ENCODE measurements at places on chromosomes 7 and 10.

DNA sequence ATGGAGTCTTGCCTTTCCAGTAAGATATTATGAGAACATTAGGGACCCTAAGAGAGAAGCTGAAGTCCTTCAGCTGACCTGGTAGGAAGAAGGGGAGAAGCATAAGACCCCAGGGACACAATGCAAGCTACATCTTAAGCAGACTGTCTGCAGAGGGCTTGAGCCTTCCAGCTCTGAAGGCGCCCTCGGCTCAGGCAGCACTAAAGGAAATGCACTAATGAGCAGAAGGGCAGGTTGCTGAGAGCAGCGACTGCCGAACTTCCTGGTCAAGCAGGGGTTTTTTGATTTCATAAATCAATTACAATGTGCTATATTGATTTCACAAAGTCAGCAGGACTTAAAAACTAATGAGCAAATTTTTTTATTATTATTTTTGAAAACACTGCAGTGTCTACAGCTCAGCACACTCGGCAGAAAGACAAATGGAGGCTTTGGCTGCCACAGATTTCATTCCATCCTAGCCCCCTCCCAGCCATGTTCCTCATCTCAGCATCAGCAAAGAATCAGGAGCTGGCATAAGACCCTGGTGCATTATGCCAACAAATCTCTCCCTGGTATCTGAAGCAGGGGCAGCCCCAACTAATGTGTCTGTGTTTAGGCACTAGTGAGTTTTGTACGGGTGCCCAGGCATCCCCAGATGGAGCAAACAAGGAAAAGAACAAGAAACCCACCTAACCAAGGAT lies 57.1 kb downstream of the LRRTM3 start:
- no peak for DNase-seq

GRCh38 chr7:116329686-116330503 lies 119.6 kb downstream of the TES start:
- no peak for DNase-seq

- DNase-seq = no peak
Measured at GRCh38 chr10:4488904-4489303, 337.1 kb upstream of the AKR1E2 start.

- DNase-seq = no peak
Measured at GRCh38 chr10:13650961-13651360, 64.2 kb downstream of the PRPF18 start.

DNA sequence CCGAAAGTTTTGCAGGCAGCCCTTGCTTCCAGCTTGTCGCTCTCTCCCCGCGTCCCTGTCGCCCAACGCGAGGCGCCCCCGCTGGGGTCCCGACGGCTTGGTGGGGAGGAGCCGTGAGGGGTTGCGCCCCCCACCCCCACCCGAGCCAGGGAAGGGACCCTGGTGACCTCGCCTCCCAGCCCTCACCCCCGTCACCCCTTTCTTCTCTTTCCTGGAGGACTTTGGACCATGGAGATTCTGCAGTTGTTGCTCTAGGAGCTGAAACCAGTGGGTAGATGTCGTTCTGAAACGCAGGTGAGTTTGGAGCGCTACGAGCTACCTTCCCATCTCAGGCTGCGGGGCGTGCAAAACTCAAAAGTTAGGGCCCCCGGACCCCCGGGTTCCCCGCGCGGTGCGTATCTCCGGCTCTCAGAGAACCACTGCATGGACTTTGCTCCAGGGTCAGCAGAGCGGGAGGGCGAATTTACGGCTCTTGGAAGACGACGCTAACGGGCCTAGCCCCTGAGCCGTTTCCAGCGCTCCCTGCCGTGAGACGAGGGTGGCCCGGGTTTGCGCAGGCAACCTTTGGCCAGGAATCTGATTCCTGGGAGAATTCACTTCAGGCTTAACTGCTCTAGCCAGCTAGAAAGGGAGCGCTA lies 684 bp upstream of the ATXN7L1 start:
- DNase-seq = peak; percentile 44

GRCh38 chr10:91513598-91514424 lies 103.7 kb downstream of the HECTD2 start:
- DNase-seq = no peak

- DNase-seq = no peak
Measured at GRCh38 chr10:62993121-62993520, 140.0 kb upstream of the NRBF2 start.

GRCh38 chr7:31126976-31127375 lies 74.9 kb downstream of the ADCYAP1R1 start:
- no peak for DNase-seq

DNA sequence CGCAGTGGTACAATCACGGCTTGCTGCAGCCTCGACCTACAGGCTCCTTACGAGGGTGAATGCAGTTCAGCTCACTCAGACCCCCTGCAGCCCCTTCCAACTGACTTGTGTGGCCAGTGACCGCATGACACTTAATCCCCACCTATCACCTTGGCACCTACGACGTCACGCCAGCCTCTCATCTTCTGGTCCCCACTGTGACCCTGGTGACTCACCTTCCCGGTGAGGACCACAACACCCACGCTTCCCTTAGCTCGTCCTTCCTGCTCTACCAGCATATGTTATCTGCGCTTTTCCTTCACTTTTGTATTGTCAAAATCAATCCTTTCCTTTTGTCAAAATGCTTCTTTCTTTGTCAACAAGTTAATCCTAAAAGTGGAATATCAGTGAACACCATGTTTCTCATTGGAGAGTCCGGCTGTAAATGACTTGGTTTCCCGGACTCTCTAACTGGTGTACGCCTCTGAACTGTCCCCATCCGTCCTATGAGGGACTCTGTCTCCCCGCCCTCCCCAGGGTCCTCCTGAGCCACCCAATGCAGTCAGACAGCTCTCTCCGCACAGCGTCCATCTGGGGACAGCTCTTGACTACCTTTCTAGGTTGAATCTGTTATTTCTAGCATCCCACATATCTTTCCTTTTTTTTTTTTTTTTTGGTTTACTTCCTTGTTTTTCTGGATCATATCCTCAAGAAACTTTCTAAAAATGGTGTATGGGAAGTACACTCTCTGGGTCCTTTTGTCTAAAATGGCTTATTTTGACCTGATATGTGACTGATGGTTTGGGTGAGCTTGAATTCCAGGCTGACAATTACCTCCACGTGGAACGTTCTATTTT lies 37.3 kb downstream of the CFAP46 start:
- no peak for DNase-seq

- peak; percentile 36 for DNase-seq
Measured at GRCh38 chr7:128030654-128031611, at the start of gene LRRC4. Gene LRRC4 (minus strand): TSS chr7:128031437. CDS start chr7:128030640, 797 bp downstream.

GRCh38 chr10:104268713-104269645 lies at the start of gene GSTO2:
Gene GSTO2 (plus strand): TSS chr10:104269184. CDS start chr10:104274916, 5,732 bp downstream.
- DNase-seq = peak; percentile 95

DNA sequence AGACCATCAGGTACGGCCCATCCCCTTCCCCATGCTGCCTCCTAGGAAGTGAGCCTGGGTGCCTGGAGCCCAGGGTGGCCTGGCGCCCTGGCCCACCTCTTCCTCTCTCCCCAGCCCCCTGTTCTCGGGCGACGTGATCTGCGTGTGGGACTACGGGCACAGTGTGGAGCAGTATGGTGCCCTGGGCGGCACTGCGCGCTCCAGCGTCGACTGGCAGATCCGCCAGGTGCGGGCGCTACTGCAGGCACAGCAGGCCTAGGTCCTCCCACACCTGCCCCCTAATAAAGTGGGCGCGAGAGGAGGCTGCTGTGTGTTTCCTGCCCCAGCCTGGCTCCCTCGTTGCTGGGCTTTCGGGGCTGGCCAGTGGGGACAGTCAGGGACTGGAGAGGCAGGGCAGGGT lies 17.0 kb downstream of the ASL start:
- DNase-seq = no peak

- DNase-seq = no peak
Measured at GRCh38 chr10:129993621-129994020, 29.5 kb upstream of the EBF3 start.

DNA sequence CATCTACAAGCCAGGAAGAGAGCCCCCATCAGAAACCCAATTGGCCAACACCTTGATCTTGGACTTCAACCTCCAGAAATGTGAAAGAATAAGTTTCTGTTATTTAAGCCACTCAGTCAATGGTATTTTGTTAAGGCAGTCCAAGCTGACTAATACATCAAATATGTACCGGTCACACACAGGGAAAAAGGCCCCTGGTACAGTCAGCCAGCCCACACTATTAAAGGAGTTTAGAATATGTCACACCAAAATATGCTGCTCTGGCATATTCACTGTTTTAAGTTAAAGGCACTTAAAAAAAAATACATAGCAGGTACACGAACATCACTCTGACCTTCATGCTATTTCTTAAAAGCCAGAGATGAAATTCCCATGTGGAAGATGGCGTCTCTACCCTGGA lies 15.2 kb upstream of the CDCA7L start:
- no peak for DNase-seq

DNA sequence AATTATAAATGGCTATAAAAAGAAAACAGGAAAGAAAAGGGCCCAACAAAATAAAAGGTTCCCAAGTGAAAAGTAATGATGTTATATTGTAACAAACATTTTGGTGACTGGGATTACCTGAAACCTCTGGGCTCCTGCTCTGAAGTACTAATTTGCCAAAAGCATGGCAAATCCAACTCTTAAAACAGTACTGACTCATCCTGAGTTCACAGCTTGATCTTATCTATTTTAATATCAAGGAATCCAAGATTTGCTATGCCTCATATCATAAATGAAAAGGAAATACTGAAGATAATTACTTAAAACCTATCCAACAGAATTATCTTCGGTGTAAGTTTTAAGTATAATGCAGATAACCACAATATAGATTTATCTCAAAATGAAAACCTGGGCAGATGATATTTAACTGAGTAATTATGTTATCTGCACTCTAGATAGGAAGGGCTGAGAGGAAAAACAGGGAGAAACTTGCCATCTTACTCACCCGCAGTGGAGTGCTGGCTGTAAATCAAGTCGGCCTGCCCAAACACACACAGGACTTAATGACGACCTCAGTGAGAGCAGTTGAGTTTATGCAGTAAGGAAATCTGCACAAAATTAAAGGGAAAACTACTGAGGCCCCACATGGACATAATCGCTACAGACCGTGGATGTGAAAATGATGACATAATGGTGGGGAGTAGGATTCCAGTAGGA lies 48.4 kb downstream of the MPP7 start:
- no peak for DNase-seq

GRCh38 chr10:129545261-129545660 lies 78.2 kb downstream of the MGMT start:
- no peak for DNase-seq

- no peak for DNase-seq
Measured at GRCh38 chr7:44441079-44441478, 49.4 kb downstream of the NUDCD3 start.

- no peak for DNase-seq
Measured at GRCh38 chr7:10815546-10815945, 158.1 kb upstream of the PHF14 start.

DNA sequence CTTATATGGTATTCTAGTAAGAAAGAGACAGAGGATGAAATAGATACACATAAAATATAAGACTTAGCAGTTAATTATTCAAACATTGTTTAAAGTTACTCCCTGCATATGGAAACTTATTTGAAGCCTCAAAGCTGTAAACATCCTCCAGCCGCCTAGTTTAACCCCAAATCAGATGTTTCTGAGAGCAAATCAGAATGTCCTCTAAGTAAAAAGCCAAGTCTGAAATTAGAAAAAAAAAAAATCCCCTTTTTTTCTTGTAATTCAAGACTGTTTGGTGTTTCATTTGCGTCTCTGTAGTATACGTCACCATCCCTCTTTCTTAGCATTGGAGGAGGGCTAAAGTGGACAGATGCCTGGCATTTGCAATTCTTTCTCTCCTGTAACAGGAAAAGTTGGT lies 46.4 kb downstream of the TMEM26 start:
- DNase-seq = no peak

DNA sequence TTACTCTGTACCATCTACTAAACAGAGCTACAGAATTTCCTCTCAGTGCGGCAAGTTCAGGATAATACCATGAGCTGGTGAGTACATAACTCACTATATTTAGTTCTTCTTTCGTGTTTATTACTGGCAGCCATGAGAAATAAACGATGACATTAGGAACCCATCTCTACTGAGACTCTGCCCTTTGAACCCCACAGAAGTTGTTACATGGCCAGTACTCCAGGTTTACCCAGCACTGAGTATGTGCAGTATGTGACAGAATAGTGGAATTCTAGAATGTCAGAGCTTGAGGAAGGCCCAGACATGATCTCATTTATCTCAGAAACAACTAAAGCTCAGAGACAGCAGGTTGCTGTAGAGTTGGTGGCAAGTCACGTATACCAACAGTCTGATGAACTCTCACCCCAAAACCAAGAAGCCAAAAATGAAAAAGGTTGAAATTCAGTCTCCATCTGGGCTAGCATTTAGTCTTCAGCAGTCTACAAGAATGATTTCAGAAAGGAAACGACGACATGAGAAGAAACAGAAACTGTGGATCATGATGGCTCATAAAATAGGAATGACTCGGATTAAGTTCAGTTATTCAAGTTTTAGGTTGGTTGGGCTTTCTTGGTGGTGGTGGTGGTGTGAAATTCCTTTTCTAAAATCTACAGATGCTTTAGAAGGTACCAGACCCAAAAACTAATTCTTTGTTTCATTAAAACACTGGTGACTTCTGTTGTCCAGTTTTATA lies 78.5 kb downstream of the SORBS1 start:
- no peak for DNase-seq

DNA sequence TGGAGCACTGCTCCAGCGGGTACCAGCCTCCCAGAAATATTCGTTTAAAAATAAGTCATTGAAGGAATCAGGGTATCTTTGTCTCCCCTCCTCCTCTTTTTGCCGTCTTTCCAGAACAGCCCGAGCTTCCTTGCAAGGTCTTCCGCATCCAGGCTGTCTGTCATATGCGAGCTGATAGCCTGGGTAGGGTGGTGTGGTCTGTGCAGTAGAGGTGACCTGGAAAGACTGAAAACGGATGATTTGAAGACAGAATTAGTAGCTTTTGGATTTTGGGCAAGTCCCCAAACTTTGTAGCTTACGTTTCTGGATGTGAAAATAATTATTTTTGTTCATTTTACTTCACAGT lies 480 bp downstream of the VPS50 start:
- no peak for DNase-seq

DNA sequence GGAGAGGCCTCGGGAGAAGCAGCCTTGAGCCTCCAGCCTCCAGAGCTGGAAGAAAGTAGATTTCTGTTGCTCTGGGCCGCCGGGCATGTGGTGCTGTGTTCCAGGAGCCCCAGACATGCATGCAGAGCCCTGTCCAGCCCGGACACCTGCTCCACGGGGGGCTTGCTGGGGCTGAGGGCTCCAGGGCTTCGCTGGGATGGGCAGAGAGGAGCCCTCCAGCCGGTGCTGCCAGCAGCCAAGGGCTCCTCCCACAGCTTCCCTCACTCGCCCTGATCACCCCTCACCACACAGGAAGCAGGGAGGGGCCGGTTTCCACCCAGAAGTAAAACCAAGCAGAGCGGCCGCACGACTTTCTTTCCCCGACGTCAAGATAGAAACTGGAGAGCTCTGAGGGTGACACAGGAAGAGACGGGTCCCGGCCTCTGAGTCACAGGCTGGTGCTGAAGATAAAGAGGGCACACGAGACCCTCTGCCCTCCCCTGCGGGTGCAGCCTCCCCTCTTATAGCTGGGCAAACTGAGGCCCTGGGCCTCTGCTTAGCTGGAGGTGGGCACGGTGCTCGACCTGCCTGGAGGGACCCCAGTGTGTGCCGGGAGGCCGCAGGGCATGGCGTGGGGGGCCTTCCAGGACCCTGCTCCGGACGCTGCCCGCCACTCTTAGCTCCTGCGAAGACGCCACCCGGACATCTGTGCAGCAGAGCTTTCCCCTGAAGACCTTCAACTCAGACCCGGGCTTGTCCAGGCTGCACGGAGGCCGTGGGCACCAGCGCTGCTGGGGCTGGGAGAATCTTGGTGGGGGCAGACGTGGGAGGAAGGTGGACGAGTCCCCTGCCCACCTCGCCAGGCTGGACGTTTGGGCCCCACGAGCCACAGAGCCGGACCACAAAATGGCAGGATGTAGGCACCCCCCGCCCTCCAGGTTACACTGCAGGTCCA lies 31.1 kb downstream of the ADAP1 start:
- peak; percentile 88 for DNase-seq

Data from activated T-cell treated with anti-CD3 and anti-CD28 coated beads, Interleukin-2, amount 50 U/mL, for 1 hour (primary cell).